ENCODE measurements at places on chromosomes 12 and 14.

GRCh38 chr14:78316786-78317185, 146.6 kb downstream of the NRXN3 start:
- no peak for DNase-seq

- DNase-seq: no peak
Observed at GRCh38 chr12:96120359-96121100, 73.6 kb upstream of the ELK3 start.

DNA sequence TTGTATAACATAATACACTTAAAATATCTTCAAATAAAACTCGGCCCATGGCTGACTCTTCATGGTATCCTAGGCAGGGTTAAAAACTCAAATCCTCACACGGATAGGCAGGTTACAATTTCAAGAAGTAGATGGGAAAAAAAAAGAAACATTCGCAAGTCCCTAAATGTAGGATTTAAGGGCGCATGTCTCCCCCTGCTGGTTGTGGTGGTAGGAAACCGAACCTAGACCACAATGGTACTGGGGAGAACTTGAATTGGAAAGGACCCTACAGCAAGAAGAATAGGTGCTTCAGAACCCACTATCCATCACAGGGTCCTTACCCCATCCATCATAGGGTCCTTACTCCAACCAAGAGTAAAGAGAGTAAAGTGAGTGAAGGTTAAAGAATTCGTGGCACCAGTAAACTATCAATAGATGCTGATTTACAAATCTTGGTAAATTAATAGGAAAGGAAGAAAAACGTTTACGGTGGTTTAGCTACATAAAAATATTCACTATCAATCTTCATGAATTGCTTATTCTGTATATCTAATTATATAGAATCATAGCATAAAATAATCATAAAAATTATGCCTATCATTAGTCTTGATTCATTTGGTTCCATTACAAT, 3.3 kb upstream of the CIPC start:
- peak; percentile 65 for DNase-seq

DNA sequence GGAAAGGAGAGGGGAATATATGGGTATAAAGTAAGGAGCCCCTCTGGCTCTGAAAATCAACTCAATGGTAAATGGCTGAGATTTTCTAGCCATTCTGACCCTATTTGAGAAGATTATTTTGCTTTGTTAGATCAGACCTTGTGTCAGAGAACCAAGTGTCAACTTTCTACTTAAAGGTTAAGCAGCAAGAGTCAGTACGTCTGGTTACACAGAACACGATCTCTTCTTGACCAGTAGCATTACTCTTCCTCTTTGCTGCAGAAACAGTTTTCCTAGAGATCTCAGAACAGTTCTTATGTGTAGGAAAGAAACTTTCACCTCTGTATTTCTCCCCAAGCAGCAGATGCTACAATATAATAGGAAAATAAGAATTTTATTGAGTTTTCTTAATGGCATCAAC, 47.4 kb upstream of the BTG1 start:
- no peak for DNase-seq

- no peak for DNase-seq
Observed at GRCh38 chr14:89455412-89455811, 38.4 kb upstream of the FOXN3 start.

DNA sequence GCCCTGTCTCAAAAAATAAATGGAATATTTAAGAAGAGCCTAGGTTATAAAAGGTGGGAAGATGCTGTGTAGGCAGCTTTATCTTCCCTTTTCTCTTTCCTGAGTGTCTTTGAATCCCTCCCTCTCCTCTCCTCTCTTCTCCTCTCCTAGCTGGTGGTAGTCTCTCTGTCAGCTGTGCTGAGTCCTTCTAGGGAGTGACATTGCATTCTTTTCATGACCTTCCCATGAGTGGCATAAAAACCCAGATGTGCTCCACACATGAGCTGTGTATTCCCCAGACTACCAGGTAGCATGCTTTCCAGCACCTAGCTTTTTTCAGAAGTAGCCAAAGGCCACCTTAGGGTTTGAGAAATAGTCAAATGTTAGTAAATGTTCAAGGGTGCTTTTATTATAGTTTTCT, 23.6 kb downstream of the SAMD4A start:
- no peak for DNase-seq

- DNase-seq: no peak
Observed at GRCh38 chr14:64279704-64280668, 14.2 kb downstream of the ESR2 start.

DNA sequence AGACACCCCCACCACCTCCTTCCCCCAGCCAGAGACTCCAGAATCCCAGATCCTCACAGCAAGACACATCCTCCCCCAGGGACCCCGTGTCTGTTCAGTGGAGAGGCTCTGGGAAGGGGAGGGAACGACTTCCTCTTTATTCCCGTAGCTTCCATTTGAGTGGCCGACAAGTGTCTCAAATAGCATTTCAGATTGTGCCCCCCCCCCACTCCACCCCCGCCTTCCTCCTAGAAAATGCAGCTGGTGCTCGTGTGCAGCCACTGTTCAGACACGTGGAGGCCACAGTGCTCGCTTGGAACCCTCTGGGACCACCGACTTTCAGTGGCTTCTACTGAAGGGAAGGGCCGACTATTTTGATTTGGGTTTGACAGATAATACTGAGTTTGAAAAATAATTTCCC, 14.3 kb downstream of the PPP2R5C start:
- no peak for DNase-seq

DNA sequence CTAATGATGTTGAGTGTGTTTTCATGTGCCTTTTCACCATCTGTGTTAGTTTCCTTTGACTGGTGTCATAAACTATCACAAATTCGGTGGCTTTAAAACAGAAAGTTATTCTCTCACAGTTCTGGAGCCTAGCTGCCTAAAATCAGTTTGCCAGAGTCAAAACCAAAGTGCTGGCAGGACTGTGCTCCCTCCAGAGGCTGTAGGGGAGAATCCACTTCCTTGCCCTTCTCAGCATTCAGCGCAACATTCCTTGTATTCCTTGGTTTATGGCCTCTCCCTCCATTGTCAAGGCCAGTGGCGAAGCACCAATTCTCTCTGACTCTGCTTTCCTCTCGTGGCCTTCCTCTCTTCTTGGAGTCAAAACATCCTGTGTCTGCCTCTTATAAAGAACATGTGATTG, 174.2 kb upstream of the PDE3A start:
- DNase-seq: no peak

- no peak for DNase-seq
Observed at GRCh38 chr14:24483604-24484252, 24.3 kb downstream of the CMA1 start.

DNA sequence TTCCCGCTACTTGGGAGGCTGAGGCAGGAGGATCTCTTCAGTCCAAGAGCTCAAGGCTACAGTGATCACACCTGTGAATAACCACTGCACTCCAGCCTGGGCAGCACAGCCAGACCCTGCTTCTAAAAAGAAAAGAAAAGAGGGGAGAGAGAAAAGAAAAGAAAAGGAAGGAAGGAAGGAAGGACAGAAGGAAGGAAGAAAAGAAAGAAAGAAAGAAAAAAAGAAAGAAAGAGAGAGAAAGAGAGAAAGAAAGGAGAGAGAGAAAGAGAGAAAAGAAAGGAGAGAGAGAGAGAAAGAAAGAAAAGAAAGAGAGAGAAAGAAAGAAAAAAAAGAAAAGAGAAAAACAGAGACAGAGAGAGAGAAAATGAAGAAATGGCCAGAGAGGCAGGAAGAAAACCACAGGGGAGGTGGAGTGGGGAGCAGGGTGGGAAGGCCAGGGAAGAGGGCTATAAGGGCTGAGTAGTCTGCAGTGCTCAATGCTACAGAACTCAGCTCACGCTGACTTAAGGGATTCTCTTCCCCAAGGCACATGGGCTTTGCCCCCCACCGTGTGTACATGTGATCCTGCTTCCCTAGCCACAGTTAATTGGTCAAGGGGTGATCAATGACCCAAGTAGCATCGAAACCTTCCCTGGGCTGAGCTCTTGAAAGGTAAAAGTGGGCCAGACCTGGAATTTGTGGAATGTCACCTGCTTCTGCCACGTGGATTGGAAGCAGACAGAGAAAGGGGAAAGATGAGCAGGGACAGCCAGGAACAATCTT, 90.4 kb upstream of the TMCC3 start:
- DNase-seq: no peak

GRCh38 chr12:66594688-66595087, 84.2 kb downstream of the GRIP1 start:
- DNase-seq: no peak

GRCh38 chr12:101021911-101022388, 188.1 kb downstream of the SLC5A8 start:
- DNase-seq: no peak

- no peak for DNase-seq
Observed at GRCh38 chr14:44609201-44609600, 102.1 kb upstream of the FSCB start.

GRCh38 chr14:99676657-99677056, 7.4 kb upstream of the CYP46A1 start:
- no peak for DNase-seq

DNA sequence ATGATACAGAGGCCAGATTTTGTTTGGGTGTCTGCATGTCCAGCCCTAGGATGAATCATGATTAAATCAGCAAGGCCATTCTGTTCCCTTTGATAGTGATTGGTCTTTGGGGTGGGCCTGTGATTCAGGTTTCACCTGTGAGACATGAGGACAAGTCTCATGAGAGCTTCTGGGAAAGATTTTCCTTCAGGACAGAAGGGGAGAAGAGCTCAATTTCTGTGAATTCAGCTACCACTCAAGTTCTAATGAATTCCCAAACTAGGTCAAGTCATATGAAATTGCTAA, 73.4 kb downstream of the ZNF664 start:
- no peak for DNase-seq

DNA sequence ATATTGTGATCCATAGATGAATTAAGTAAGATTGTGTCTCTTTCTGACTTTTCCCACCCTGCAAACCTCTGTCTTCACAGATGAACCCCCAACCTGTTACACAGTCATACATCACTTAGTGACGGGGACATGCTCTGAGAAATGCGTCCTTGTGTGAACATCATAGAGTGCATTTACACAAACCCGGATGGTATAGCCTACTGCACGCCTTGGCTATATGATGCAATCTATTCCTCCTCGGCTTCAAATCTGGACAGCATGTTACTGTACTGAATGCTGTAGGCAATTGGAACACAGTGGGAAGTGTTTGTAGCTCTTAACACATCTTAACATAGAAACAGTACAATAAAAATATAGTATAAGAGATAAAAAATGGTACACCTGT, 7.4 kb upstream of the TESPA1 start:
- DNase-seq: no peak

DNA sequence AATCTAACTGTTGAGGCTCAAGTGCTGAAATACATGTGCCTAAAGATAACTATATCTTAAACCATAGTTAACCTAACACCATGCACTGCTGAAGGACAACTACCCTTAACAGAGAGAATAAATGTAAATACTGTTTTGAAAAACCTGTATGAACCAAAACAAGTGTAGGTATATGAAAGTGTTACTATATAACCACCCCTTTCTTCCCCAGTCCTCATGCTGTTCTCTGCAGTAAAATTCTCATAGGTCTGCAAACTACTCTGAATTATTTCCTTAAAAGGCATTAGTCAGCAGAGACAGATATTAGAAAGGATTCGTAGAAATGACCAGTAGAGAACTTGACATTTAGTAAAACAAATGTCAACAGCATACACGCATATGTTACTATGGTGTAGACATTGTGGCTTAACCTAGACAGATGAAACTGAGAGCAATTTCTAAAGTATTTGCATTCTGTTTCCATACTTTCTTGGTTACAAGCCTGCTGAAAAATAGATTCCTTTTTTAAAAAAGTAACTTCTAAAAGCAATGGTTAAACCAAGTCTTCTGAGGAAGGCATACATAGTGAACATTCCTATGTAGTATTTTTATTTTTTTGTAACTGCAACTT, 13.9 kb downstream of the CSRP2 start:
- DNase-seq: no peak

GRCh38 chr12:7907009-7907408, 29.0 kb downstream of the SLC2A3 start:
- DNase-seq: no peak

DNA sequence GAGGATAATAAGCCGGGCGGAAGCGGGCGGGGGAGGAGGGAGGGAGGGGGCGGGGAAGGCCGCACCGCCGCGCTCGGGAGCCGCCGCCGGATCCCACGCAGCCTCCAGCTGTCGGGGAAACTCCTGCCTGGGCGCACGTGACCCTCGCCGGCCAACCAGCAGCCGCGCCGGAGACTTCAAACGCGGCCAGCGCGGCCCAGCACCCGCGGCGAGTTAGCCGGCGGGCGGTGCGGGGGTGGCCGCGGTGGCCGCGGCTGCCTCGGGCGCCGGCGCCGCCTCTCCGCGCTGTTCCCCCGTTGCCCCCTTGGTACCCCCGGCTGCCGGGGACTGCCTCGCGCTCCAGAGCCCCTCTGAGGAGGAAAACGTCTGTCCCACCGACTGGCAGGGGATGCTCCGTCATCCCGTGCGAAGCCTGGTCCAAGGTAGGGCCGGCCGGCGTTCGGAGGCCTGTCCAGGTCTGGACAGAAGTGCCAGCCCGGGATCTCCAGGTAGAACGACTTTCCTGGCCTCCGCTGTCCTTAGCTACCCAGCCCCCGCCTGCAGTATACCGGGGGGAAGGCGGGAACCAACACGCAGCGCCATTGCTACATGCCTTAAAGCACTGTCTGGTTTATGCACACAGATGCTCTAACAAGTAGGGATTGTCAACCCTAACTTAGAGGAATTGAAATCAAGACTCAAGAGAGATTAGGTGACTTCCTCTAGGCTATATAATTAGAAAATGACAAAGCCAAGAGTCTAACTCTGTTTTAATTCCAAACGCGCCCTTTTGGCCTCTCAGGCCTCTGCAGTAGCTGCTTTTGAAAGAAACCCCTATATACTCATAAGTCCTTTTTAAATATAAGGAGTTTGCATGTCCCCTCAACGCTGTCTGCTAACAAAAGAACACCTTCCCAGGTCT, at the start of gene YAF2:
Gene YAF2 (minus strand): TSS at position 9 of the 901 bp plus-strand sequence. CDS start 68 bp downstream, outside the sequence.
- DNase-seq: peak; percentile 79

DNA sequence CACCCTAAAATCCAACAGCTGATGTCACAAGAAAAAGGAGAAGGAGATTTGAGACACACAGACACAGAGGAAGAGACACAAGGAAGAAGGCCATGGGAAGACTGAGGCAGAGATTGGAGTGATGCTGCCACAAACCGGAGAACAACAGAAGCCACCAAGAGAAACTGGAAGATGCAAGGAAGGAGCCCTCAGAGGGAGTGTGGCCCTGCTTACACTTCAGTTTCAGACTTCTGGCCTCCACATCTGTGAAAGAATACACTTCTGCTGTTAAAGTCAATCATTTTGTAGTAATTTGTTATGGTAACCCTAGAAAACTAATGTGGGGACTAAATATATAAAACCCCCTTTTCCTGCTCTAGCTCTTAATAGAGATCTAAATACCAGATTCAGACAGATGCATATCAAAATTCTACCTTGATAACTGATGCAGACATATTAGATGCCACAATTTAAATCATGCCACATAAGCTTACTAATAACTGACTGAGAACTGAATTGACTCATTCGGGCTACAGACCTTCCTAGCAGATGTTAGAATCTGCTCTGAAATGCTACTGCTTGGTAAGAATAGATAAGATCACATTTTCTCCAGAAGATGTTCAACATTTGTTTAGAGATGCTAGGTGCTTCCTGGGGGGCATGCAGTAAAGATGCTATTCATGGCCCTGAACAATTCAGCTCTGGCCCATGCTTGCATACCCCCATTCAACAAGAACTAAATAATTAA, 113.1 kb upstream of the CCND2 start:
- DNase-seq: no peak

- DNase-seq: no peak
Observed at GRCh38 chr14:88599761-88600439, 37.1 kb downstream of the ZC3H14 start.

GRCh38 chr12:52066346-52067080, 3.3 kb upstream of the ATG101 start:
- DNase-seq: no peak

GRCh38 chr12:45268672-45269411, 52.9 kb downstream of the ANO6 start:
- DNase-seq: no peak

- DNase-seq: no peak
Observed at GRCh38 chr14:51276605-51277004, 36.6 kb downstream of the TMX1 start.
